ENCODE measurements at places on chromosomes 1 and 21. TPM values are rescaled to one million over a fixed set of nuclear protein-coding genes. Genes with fewer than 3 reads are reported as not detected.

DNA sequence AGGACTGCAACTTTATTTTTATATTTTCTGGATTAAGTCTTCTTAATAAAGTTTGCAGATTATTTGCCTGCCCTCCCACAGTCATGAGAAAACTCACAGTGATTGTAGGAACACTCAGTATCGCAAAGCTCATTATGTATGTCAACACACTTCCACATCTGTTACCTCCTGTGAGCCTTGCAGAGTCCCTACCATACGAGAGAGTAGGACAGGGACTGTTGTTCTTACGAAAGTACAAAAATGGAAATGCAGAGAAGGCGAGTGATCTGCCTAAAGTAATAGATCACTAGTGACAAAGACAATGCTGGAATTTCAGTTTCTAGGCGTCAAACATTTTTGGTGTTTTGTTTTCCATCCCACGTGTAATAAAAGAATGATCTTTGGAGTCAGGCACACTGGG is 131.7 kb downstream of the SYT2 start:
- H3K4me3 ChIP-seq = no peak overlapping the region
- no peaks in the 10 kb centered on the region for H3K27me3 ChIP-seq
- peak overlapping the region; percentile 74 for H3K27ac ChIP-seq
- no peak for DNase-seq

Gene S100A7
- total RNA-seq = not detected

DNA sequence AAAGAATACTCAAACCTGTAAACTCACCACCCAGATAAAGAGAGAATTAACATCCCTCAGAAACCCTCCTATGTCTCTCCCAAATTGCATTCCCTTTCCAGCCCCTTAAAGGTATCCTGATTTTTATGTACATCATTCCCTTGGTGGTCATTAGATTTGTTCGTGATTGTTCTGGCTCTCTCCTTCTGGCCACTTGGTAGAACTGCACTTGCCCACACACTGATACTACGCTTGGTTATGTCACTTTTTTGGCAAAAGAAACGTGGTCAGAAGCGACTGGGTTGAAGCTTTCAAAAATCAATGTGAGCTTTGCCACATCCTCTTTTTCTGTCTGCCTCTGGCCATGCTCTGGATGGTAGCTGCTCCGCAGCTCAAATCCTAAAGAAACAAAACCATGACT is 76.3 kb downstream of the KRTAP19-8 start:
- H3K36me3 ChIP-seq = no peaks in the 10 kb centered on the region
- H3K4me1 ChIP-seq = no peaks in the 10 kb centered on the region
- no peak overlapping the region for H3K27ac ChIP-seq
- H3K4me3 ChIP-seq = no peak overlapping the region
- DNase-seq = no peak

Gene KRTAP13-2
- total RNA-seq = not detected

GRCh38 chr1:181064011-181064623 is 24.4 kb upstream of the IER5 start:
- peaks cover 9% of the 10 kb centered on the region for H3K4me1 ChIP-seq
- no peak overlapping the region for H3K4me3 ChIP-seq
- H3K36me3 ChIP-seq = no peaks in the 10 kb centered on the region
- H3K27ac ChIP-seq = peak overlapping the region; percentile 18
- H3K27me3 ChIP-seq = no peaks in the 10 kb centered on the region
- DNase-seq = no peak

DNA sequence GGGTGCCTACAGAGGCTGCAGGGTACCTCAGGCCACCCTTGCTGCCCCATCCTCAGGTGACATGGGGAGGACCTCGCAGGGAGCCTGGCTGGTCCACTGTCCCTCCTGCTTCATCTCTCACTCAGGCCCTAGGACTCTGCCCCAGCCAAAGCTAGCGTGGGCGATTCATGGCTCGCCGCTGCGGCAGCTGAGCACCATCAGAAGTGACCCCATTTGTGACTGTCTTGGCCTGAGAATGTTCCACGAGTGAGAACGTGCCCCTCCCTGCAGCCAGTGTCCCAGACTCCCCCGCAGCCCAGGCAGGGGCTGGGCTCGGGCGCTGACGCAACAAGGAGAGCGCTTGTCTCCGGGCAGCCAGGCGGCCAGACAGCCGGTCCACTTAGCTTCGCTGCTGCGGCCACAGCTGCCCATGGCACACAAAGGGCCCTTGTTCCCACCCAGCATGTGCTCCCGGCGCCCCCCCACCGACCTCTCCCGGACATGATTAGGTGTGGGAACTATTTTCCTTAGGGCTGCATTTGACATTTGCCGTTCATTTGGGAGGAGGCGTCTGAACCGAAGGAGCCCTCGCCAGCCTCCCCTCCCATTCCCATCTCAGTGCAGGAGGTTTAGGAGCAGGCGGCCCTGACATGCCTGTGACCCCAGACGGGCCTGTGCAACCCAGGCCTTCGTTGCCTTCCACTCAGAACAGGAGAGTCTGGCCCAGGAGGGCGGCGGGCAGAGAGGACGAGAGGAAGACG is 19.3 kb upstream of the POFUT2 start:
- no peak overlapping the region for H3K4me3 ChIP-seq
- H3K27me3 ChIP-seq = no peaks in the 10 kb centered on the region
- H3K4me1 ChIP-seq = no peaks in the 10 kb centered on the region
- DNase-seq = no peak

GRCh38 chr1:221916176-221916575 is 174.3 kb upstream of the DUSP10 start:
- DNase-seq = no peak
- no peaks in the 10 kb centered on the region for H3K27me3 ChIP-seq
- no peak overlapping the region for H3K27ac ChIP-seq
- H3K36me3 ChIP-seq = no peaks in the 10 kb centered on the region
- H3K4me3 ChIP-seq = no peak overlapping the region
- no peaks in the 10 kb centered on the region for H3K4me1 ChIP-seq

DNA sequence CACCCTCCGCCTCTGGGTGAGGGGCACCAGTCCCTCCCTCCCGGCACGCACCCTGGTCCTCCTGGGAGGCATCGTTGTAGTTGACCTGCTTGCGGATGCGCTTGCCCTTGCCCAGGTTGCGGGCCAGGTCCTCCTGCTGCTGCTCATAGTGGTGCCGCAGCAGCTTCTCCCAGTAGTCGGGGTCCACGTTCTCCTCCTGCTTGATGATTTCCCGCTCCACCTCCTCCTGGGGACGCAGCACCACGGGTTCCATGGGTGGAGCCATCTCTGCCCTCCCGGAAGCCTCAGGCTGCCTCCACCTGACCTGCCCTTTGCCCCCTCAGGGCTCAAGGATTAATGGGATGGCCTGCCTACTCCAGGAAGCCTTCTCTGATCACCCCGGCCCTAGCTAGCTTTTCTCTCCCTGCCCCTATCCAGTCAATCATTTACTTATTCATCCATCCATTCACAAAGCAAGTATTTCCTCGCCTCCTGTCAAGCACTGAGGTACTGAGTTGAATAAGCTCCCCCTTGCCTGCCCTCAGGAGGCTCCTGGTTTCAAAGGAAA is 53.5 kb downstream of the CHD5 start:
- H3K27ac ChIP-seq = no peak overlapping the region
- peaks cover 5% of the 10 kb centered on the region for H3K27me3 ChIP-seq
- DNase-seq = no peak
- no peaks in the 10 kb centered on the region for H3K36me3 ChIP-seq
- H3K4me1 ChIP-seq = no peaks in the 10 kb centered on the region
- no peak overlapping the region for H3K4me3 ChIP-seq

- H3K36me3 ChIP-seq = no peaks in the 10 kb centered on the region
- H3K4me1 ChIP-seq = no peaks in the 10 kb centered on the region
- no peaks in the 10 kb centered on the region for H3K27me3 ChIP-seq
- H3K27ac ChIP-seq = no peak overlapping the region
- DNase-seq = no peak
Measured at GRCh38 chr1:60990714-60991090, 91.7 kb upstream of the NFIA start.

- DNase-seq = no peak
- H3K27ac ChIP-seq = no peak overlapping the region
- no peak overlapping the region for H3K4me3 ChIP-seq
- no peaks in the 10 kb centered on the region for H3K4me1 ChIP-seq
- H3K36me3 ChIP-seq = no peaks in the 10 kb centered on the region
Measured at GRCh38 chr1:163509114-163509513, 187.4 kb downstream of the NUF2 start.

Gene UBE2U
- 0.11 TPM for total RNA-seq

Gene OR2T1
- not detected for total RNA-seq

DNA sequence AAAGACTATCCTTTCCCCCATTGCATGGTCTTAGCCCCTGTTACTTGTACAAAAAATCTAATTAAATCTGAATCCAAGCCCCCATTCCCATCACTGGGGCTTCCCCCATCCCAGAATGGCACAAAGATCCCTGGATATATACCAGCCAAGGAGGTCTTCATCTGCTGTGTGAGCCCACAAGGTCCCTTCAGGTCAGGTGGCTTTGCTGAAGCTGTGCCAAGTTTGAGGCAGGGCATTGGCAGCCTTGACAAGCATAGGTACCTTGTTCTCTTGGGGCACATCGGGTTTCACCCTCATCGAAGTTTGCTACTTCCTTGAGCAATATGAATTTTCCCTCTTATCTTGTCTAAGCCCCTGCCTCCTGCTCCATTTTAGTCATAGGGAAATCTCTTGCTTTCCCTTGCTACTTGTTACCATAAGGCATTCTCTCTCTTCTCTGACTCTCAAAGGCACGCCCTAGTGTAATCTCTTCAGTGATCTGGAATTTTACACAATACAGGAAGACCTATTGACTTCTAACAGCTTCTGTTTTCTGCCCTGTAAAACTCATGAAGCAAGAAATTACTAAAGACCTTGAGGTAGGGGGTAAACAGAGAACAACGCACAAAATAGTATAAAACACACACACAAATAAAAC is 71.4 kb upstream of the COG2 start:
- no peaks in the 10 kb centered on the region for H3K36me3 ChIP-seq
- no peaks in the 10 kb centered on the region for H3K27me3 ChIP-seq
- H3K4me1 ChIP-seq = no peaks in the 10 kb centered on the region
- no peak overlapping the region for H3K4me3 ChIP-seq
- no peak overlapping the region for H3K27ac ChIP-seq

Gene TRIM45
- total RNA-seq = 9.9 TPM

GRCh38 chr1:192575499-192576189 is at the start of gene RGS1:
Gene RGS1 (plus strand): TSS chr1:192575773. CDS start chr1:192575793, 20 bp downstream.
- H3K27me3 ChIP-seq = no peaks in the 10 kb centered on the region
- H3K36me3 ChIP-seq = no peaks in the 10 kb centered on the region
- H3K27ac ChIP-seq = no peak within 1 kb of the TSS
- H3K4me3 ChIP-seq = no peak within 1 kb of the TSS
- no peaks in the 10 kb centered on the region for H3K4me1 ChIP-seq
- DNase-seq = no peak

DNA sequence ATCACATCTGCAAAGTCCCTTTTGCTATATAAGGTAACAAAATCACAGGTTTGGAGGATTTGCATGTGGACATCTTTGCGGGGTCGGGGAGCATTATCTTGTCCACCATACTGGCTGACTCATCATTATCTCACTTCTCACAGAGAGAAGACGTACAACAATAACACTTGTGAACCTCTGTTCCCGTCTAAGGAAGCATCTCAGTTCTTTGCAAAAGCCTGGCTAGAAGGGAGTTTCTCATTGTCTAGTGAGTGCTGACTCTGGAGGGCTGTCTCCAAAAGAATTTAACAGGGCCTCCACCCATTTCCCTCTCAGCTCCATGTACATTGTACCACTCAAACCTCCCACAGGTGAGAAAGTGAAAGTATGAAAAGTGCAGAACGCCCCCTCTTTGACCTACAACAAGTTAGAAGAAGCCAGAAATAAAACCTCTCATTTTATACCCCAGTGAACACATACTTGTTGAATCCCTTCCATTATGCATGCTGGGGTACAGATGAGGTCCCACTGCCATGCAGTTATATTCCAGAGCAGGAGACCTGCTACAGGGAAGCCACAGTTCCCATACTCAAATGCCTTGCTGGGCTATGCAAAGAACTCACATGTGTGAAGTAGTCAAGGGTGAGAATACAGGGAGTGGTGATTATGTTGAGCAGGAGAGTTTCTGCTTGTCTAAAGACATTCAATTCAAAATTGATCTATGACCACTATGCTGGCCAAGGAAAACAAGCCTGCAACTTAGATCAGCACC is 121.7 kb upstream of the PRDX6 start:
- no peak overlapping the region for H3K27ac ChIP-seq
- no peaks in the 10 kb centered on the region for H3K36me3 ChIP-seq
- H3K27me3 ChIP-seq = no peaks in the 10 kb centered on the region
- DNase-seq = no peak
- H3K4me3 ChIP-seq = no peak overlapping the region
- H3K4me1 ChIP-seq = no peaks in the 10 kb centered on the region

Gene OR2T29
- total RNA-seq = not detected

GRCh38 chr1:168466092-168466713 is 77.6 kb downstream of the XCL2 start:
- no peaks in the 10 kb centered on the region for H3K36me3 ChIP-seq
- H3K27me3 ChIP-seq = no peaks in the 10 kb centered on the region
- DNase-seq = peak; percentile 82
- no peak overlapping the region for H3K4me3 ChIP-seq
- H3K27ac ChIP-seq = peak overlapping the region; percentile 90

Gene CD101
- 0.92 TPM for total RNA-seq

DNA sequence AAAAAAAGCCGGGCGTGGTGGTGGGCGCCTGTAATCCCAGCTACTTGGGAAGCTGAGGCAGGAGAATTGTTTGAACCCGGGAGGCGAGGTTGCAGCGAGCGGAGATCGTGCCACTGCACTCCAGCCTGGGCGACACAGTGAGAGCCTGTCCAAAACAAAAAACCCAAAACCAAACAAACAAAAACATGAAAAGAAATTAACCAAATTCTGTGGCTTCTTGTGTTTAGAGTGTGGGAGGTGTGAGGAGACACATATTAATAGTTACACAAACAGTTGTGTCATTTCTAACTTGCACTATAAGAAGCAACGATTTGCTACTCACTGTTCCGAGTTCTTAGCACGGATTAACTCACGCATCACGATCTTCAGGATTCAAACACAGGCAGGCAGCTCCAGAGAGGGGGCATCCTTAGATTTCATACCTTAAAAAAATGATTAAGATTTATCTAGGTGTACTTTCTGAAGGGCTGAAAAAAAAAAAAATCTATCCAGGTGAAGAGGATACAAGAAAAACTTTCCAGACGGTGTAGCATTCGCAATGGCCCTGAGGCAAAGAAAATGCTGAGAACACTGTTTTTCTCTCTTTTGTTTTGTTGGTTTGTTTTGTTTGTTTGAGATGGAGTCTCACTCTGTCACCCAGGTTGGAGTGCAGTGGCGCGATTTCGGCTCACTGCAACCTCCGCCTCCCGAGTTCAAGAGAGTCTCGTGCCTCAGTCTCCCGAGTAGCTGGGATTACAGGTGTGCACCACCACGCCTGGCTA is 713 bp upstream of the HMGCL start:
- peak overlapping the region; percentile 96 for H3K4me3 ChIP-seq
- no peaks in the 10 kb centered on the region for H3K36me3 ChIP-seq
- H3K27me3 ChIP-seq = no peaks in the 10 kb centered on the region
- H3K4me1 ChIP-seq = no peaks in the 10 kb centered on the region

- no peaks in the 10 kb centered on the region for H3K27me3 ChIP-seq
- H3K4me3 ChIP-seq = no peak overlapping the region
- no peaks in the 10 kb centered on the region for H3K36me3 ChIP-seq
- H3K27ac ChIP-seq = no peak overlapping the region
- peaks cover 5% of the 10 kb centered on the region for H3K4me1 ChIP-seq
Measured at GRCh38 chr1:68795956-68796355, 299.1 kb upstream of the DEPDC1 start.

Gene PLA2G2D
- total RNA-seq = not detected

- no peak overlapping the region for H3K4me3 ChIP-seq
- no peaks in the 10 kb centered on the region for H3K27me3 ChIP-seq
- no peaks in the 10 kb centered on the region for H3K36me3 ChIP-seq
- H3K4me1 ChIP-seq = no peaks in the 10 kb centered on the region
- H3K27ac ChIP-seq = no peak overlapping the region
Measured at GRCh38 chr21:17900990-17901385, 81.8 kb upstream of the C21orf91 start.

Measured in cardiac muscle cell (in vitro differentiated cells and primary cell).